ENCODE measurements at places on chromosomes 3 and 15.

DNA sequence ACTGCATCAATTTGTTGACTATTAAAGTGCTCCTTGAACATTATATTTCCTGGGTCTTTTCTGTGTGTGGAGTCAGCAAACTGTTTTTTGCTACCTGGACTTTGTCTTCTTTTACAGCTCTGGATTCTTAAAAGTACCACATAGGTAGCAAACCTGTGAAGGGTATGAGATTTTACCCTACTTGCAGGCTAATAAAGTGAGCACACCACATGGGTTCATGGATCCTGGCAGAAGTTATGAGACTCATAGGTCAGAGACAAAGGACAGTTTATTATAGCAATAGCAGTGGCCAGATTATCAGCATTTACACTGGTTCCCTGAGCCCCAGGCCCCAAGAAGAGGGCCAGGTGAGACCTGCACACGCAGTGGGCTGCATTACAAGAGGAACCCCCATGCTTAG lies 8.0 kb upstream of the SACM1L start:
- DNase-seq, result no peak

DNA sequence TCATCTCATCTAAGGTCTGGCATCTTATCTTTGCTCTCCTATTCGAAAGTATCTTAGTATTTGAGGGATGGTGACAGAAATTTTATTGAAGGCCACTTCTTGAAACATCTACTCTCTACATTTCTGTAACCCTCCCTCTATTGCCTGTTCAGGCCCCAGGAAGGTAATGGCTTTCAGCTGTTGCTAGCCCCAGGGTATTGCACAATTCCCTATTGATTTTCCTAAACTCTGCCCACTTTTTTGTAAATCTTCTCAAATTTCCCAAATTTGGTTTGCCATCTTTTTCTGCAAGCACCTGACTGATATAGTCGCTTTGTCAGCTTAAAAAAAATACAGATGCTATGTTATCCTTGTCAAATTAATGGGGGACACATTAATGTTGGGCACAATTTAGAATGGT lies 242.1 kb downstream of the RAP2B start:
- no peak for DNase-seq

DNA sequence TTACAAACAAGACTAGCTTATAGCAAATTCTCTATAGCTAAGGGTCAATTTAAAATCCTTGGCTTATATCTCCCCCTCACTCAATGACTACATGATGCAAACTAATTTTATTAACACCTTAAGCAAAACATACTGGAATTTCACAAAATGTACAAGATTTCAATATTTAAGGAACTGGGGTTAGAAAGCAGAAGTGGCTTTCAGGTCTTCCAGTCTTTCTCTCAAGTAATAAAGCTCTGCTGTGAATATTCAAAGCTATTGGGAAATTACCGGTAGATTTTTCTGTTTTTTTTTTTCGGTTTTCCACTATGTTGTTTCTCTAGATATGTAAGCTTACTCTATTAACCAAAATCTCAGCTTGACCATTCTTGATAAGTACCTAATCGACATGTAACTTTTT lies 3.9 kb downstream of the EPM2AIP1 start:
- DNase-seq, result no peak

DNA sequence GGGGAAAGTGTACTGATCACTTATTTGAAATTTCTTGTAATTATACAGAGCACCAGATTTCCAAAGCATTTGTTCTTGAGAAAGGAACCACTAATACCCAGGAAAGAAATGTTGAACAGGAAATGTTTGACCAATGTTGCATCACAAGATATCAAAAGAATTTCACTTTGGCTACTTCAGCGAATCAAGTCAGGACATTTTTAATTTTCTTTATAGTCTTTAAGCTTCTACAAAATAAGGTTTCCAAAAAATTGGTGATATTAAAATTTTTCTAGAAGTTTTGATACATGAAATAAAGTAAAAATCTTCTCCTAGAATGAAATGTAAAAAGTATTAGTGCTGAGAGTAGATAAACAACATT lies 421.9 kb downstream of the MECOM start:
- no peak for DNase-seq

- no peak for DNase-seq
Measured at GRCh38 chr15:77454265-77454664, 33.6 kb downstream of the HMG20A start.

GRCh38 chr3:113545594-113545993 lies 13.2 kb downstream of the SIDT1 start:
- DNase-seq, result no peak

DNA sequence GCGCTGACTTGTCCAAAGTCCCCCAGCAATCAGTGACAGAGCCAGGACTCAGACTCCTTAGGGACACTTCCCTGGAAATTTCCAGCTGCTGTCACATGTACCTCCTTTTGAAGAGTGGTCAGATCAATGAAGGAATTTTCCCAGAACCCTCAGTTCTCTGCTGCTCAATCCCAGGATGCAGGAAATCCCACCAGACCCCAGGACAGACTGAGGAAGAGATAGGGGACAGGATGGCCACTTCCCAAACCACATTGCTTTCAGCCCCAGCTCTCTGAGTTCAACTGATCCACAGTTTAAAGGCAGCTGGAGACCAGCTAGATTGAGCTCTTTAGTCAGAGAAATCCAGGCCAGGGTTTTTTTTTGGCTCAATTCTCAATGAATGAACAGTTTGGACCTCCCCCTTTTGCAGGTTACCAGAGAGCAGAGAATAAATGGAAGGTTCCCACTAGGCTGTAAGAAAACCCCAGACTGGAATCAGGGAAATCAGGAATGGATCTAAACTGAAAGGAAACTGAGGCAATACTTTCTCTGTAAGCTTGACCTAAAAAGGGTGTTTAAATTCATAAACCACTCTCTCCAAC lies 1.5 kb downstream of the CYP1A1 start:
- DNase-seq, result no peak

- no peak for DNase-seq
Measured at GRCh38 chr15:45704329-45705249, 69.8 kb downstream of the SQOR start.

DNA sequence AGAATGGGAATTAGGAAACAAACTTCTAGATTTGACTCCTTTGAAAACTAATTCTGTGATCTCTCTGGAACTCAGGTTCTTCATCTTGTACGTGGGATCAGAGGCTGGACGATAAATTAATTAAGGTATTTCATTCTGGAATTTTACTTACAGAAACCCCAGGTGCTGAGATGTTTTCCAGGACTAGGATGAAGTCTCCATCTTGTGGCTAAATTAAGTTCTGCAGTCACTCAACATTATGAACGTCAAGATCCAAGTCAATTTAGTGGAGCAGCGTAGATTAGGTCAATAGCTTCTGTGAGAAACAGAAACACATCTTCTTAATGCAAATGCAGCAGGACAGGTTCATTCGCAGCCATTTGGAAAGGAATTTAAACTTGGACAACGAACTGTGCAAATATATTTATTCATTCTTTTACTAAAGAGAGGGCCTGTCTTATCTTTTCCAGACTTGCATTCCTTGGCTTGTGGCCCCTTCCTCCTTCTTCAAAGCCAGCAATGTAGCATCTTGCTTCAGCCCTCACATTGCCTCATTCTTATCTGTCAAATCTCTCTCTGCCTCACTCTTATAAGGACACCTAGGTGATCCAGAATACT lies 26.7 kb upstream of the TMC3 start:
- DNase-seq, result no peak

DNA sequence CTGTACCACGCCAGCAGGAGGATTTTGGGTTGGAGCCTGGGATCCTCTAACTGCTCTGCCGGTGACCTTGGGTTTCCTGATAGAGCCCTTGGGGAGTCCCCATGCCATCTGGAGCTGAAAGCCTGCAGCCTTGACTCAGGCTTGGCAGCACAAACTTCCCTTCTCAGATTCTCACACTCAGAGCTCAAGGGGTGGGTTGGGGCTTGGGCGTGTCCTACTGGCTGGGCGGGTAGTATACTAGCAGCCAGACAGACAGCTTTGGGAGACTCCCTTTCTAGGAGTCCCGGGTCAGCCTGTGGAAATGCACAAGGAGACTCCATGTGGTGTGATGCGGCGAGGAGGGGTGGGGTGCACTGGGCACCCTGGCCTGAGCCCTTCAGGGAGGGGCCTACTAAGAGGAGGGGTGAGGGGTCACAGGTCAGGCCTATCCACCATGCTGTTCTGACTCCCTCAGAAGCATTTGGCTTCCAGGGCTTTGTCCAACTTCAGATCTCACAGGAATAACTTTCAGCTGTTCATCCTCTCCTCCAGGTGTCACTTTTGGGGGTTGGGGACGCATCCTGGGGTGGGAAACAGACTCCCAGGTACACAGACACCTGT lies 21.6 kb upstream of the PLXNA1 start:
- no peak for DNase-seq

DNA sequence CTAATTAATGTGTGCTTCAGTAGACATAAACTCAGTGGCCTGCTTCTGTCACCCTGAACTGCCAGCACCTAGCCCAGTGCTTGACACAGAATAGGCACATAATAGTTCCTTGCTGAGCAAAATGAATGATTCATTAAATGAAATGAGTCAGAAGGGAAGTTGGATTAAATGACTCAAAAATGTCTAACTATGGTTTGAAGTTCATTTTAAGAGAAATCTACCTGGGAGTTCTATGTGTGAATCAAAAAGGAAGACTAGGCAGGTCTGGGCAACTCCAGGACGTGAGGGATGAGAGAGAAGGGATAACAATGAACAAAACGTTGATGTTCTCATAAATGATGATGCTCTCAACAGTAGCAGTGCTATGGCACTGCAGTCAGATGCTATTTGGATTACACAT lies 175.0 kb downstream of the CFAP20DC start:
- DNase-seq, result no peak

- DNase-seq, result no peak
Measured at GRCh38 chr3:168117853-168118313, 22.2 kb upstream of the GOLIM4 start.
